ENCODE measurements at places on chromosomes 5 and 9.

- no peak for DNase-seq
Observed at GRCh38 chr5:40441733-40442132, 238.0 kb upstream of the PTGER4 start.

- no peak for DNase-seq
Observed at GRCh38 chr5:149636861-149637246, 55.6 kb downstream of the ARHGEF37 start.

GRCh38 chr9:20023961-20024571, 235.2 kb upstream of the SLC24A2 start:
- no peak for DNase-seq

- no peak for DNase-seq
Observed at GRCh38 chr9:131496844-131497405, 5.8 kb upstream of the POMT1 start.

GRCh38 chr9:80874276-80874675, 815.1 kb downstream of the TLE1 start:
- no peak for DNase-seq

DNA sequence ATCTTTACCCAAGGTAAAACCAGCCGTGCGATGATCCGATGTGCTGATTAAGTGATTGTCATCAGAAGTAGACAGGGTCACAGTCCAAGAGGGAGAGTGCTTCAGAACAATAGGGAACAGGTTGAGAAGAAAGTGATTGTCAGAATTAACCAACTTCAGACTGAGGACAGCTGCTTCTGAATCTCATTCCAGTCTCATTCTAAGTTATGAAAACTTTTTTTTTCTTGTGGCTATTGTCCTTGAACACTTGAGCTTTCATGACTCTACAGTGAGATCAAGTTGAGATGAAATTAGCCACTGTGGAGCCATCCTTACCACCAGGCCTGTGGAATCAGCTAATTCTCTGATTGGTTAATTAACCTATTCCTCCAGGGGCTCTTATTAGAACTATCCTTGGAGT, 159.9 kb upstream of the WWC1 start:
- DNase-seq, result no peak

DNA sequence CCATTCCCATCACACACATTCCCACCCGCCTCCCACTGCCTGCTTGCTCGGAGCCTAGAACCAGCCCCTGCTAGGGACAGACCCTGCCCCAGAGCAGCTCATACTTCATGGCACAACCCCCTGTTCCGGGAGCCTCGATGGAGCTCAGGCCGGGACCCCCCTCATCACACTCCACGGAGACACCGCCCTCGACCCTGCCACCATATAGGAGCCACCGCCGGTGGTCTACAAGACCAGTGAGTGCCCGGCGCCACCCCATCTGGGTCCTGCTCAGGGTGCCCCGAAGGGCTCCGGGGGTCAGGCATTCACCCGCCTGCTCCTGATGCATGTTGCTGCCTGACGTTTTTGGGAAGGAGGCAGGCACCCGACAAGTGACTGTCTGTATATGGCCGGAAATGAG, 65.5 kb upstream of the RXRA start:
- no peak for DNase-seq

- DNase-seq, result no peak
Observed at GRCh38 chr9:16413509-16414016, 456.9 kb downstream of the BNC2 start.

- no peak for DNase-seq
Observed at GRCh38 chr9:101138509-101138908, 110.0 kb downstream of the PLPPR1 start.

DNA sequence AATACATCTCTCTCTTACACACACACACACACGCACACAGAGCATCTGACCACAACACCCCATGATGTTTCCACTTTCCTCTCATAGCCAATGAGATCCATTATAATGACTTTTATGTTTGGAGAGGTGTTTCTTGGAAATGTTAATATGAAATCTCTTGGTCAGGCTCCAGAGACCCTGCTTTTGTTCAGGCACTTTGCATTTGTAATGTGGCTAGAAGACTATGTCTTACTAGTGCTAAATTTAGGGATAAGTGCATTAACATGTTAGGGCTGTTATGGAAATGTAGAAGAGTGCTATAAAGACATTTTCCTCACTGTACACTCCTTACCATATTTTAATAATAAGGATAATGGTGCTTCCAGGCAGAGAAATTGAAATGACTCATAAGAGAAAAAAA, 3.8 kb downstream of the CDH9 start:
- DNase-seq, result no peak

DNA sequence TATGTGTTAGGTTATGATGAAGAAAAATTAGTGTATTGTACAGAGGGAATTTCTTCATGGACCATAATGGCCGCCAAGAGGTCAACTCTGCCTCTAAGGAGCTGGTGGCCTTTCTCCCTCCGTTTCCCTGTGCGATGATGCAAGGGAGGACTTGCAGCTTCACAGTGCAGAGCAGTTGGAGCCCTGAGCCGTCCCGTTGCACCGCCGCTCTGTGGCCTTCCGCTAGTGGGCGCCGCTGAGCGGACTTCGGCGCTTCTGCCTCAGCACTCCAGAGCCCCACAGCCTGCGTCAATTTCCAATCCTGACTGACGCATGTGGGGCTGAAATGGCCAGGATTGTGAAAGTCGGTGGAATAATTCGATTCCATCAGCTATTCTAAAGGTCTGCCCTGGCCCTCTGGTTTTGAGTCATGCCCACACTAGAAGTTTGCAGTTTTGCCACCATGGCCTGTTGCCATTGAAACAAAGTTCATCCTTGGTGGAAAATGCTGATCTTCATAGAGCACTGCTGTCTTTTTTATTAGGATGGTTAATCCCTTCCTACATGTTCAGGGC, 22.7 kb upstream of the LECT2 start:
- no peak for DNase-seq

- DNase-seq, result no peak
Observed at GRCh38 chr5:34008802-34009201, 952 bp upstream of the AMACR start.

DNA sequence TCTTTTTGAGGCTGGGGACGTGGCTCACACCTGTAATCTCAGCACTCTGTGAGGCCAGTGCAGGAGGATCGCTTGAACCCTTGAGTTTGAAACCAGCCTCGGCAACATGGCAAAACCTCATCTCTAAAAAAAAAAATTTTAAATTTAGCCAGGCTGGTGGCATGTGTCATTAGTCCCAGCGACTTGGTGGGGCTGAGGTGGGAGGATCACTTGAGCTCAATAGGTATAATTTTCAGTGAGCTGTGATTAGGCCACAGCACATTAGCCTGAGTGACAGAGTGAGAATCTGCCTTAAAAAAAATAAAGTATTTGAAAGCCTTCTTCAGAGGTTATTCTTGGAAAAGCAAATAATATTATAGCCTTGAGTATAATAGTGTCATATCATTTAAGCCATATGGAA, 41.8 kb downstream of the NSD1 start:
- no peak for DNase-seq

- no peak for DNase-seq
Observed at GRCh38 chr9:123784518-123784917, 145.4 kb downstream of the DENND1A start.

Measured in stimulated activated CD4-positive, alpha-beta T cell treated with anti-CD3 and anti-CD28 coated beads, Interleukin-1b, Interleukin-23, amount 100 ng/mL, for 1 hour (primary cell).